NCI-H2081 (cell line): ENCODE measurements at places on chromosomes 1 and 21.

DNA sequence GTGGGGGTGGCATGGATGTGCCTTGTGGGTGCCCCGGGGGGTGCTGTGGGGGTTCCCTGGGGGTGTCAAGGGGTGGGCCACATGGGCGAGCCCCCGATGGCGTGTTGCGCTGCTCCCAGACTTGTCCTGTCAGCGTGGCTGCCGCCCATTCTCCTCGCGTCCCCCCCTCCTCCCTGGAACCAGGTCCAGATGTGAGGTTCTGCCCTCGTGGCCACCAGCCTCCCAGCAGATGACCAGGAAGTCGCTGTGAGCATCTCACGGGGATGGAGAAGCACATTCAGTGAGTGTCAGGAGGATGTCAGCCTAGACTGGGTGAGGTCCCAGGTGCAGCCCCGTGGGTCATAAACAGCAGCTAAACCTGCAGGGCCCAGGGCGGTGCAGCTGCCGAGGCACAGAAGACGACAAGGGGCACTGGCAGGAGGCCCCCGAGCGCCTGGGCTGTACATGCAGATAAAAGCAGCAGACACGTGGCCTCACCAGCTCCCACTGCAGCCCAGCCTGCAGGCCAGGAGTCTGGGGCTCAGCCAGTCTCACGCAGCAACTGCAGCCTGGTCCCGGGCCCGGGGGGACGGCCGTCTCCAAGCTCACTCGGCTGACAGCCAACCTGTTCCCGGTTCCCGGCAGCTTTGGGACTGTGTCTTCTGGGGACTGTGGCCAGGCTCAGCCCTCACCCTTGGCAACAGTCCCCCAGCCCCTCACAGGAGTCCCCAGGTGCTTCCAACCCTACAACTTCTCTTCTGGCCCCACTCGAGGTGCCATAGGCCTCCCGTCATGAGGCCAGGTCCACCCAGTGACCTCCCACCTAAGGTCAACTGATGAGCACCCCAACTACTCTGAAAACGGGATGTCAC is 17.5 kb upstream of the COL6A2 start:
- no peak for DNase-seq

DNA sequence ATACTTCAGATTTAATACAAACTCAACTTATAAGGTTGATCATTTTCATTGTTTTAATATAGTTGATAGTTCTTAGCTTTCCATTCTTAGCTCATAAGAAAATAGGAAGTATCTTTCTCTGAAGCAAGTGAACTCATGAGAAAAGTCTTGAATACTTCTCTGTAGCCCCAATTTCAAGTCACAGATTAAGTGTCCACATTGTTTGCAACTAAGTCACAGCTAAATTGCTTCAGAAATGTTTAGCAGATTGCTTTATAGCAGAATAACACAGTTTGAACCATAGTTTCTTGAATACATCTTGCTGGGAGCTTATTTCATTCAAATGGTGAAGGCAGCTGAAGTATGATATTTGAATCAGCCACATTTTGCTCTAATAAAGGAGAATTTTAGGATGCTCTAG is 10.6 kb upstream of the PKN2 start:
- DNase-seq, result no peak

GRCh38 chr1:36172017-36172747 is 16.2 kb downstream of the MAP7D1 start:
- DNase-seq, result no peak

- no peak for DNase-seq
Observed at GRCh38 chr1:31900790-31901189, 37.4 kb downstream of the PTP4A2 start.

GRCh38 chr1:175887521-175887920 is 144.1 kb upstream of the TNR start:
- no peak for DNase-seq

- DNase-seq, result no peak
Observed at GRCh38 chr1:25738499-25738898, 61.5 kb upstream of the SELENON start.

- DNase-seq, result no peak
Observed at GRCh38 chr21:20943561-20943997, 54.6 kb upstream of the NCAM2 start.

DNA sequence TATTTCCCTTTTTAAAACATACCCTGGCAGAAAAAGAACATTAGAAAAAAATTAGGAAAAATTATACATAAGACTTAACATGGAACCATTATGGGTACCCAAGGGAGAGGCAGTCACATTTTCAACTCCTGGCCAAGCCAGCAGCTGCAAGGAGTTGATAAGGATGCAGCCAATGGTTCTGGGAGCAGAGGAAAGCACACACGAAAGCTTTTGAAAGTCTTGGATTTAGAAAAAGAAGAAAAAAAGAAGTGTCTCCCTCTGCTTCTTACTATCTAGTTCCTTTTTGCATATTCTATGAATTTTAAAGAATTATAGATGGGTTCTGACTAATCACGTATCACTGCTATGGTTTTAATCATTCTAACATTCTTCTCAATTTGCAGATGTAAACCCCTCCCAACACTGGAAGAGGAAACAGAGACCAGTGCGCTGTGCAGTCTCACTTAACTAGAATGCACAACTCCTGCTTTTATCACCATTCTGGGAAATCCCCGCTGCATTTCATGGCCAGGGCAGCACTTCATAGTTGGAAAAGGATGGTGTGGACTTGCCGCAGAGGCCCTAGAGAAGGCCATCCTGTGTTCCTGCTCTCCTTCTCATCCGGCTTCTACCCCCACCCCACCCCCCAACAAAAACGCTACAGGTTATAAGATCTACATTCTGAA is 2.7 kb upstream of the CD58 start:
- DNase-seq, result no peak

- DNase-seq, result peak; percentile 7
Observed at GRCh38 chr1:107776900-107777663, 187.9 kb downstream of the VAV3 start.

DNA sequence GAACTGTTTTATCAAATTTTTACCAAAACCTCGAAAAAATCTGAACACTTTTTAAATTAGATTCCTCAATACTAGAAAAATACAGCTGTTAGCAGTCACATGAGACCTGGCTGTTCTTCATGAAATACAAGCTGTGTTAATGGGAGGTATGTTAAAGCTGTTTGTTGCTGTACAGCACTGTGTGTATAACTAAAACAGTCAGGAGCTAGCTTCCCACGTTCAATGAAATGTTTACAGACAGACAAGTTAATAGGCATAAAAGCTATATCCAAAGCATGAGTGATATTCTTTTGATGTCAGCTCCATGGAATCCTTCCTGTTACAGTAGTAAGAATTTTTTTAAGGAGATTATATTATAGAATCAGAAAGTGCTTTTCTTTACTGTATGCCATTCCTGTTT is 223.2 kb upstream of the FOXD3 start:
- peak; percentile 1 for DNase-seq

DNA sequence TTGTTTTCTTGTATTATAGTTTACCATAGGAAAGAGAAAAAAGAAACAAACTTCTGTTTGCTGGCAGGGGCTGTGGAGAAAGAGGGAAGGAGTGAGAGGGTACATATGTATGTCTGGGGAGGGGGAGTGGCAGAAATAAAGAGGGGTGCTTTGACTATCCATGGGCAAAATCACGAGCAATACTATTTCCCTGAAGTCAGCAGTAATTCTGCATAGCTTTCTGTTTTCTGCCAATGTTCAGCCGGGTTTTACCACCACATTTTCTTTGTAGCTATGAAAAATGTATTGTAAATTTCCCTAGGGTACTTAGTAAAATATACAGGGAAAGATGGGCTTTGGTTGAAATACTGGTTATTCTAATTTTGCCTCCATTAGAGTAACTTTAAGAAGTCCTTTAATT is 45.2 kb upstream of the PGD start:
- no peak for DNase-seq

DNA sequence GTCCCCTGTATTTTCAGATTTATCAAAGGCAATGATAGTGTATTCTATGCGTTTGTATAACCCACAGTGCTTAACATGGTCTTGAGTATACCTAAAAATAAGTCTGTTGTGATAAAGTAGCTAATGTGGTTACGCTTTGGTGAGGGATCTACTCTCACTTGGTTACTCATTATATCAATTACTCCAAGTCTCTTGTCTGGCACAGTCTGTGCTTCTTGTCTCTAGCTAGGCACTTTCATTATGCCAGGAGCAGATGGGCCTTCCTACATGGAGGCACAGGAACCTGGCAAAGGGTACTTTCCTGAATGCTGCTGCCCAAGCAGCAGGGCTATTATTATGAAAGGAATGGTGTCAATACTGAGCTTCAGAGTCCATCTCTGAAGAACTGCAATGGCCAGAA is 4.2 kb upstream of the PTPN22 start:
- no peak for DNase-seq

DNA sequence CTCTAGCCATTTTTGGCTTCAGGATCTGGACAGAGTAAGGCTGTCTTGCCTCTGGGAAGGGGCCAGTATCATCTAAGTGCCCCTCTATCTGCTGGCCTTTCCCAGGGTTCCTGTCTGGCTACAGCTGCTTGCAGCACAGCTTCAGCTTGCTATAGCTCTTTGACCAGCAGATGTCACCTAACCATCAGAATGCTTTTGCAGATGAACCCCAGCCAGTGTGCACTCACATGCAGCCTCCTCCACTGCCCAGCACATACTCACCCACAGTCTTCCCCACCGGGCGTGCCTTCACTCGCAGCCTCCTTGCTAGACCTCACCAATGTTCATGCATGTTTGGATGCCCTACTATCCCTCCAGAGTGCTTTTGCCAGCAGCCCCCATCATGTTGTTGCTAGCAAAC is 769.0 kb downstream of the BRINP3 start:
- DNase-seq, result peak; percentile 22

DNA sequence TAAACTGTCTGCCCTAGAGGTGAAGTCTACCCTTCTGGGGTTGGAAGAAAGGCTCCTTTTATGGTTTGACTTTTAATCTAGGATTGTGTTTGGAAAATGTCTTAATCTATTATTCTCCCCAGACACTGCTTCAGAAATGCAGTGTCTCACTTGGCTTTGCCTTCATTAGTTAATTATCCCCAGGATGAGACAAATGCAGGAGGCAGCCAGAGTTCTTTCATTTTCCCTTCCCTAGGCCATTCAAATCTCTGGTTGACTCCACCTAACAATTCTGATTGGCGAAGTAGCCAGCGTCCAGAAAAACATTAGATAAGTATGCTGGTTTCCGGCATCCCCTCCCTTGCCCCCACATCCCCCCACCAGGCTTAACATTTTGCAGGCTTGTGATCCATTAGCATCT is 325.8 kb upstream of the PBX1 start:
- no peak for DNase-seq

DNA sequence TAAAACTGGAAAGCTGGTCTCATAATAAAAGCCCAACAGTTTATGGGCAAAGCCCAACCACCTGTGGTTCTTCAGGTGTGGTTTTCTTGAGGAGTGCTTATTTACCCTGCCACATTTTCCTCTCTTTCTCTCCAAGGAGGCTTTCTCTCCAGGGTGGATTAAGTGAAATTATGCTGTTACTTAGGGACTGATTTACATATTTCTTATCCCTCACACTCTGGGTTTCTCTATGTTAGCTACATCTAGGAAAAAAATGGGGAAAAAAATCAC is 4.8 kb downstream of the TBX19 start:
- DNase-seq, result no peak

DNA sequence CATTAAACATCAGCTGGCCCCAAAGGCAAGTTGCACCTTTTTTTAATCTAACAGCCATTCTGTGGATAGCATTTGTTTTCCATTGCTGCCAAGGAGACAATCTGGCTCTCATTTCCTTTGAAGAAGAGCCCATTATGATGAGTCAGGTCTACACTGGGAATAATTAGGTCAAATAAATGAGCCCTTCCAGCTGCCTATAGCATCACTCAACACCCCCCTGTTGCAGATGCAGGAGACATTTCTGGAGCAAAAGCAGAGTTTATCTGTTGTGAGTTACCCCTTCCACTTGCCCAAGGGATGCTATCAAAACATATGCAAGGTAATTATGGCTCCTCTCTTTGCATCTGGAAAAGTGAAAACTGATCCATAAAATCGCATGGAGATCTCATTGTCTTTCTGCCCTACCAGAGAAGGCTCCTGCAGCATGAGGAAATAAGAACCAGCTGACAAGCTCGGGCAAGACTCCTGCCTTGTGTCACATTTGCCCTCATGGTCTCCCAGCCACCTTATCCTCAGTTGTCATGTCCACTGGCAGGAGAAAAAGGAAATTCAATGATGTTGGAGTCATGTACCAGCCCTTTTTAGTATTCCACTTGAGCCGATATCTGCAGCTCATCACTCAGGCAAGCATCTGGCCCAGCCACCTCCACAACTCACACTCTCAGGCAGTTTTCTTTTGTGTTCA is 135.9 kb downstream of the SLC30A10 start:
- peak; percentile 36 for DNase-seq

- no peak for DNase-seq
Observed at GRCh38 chr1:205675247-205675646, 5.1 kb downstream of the SLC45A3 start.

DNA sequence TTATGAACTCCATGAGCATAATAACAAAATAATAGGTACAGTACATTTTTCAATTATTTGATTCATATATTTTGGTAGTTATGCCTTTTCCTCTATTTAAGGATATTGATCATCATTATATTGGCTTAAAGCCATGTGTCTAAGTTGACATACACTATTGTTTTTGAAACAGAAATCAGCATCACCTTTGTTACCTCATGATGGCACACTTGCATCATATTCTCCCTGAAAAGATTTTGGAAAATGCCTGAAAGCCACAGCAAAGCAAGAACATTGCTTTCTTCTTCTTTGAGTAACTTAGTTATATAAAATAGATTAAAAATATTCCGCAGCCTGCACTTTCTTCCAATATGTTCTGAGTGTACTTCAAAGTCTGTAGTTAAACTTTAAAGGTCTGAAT is 33.3 kb downstream of the TMPRSS15 start:
- no peak for DNase-seq

DNA sequence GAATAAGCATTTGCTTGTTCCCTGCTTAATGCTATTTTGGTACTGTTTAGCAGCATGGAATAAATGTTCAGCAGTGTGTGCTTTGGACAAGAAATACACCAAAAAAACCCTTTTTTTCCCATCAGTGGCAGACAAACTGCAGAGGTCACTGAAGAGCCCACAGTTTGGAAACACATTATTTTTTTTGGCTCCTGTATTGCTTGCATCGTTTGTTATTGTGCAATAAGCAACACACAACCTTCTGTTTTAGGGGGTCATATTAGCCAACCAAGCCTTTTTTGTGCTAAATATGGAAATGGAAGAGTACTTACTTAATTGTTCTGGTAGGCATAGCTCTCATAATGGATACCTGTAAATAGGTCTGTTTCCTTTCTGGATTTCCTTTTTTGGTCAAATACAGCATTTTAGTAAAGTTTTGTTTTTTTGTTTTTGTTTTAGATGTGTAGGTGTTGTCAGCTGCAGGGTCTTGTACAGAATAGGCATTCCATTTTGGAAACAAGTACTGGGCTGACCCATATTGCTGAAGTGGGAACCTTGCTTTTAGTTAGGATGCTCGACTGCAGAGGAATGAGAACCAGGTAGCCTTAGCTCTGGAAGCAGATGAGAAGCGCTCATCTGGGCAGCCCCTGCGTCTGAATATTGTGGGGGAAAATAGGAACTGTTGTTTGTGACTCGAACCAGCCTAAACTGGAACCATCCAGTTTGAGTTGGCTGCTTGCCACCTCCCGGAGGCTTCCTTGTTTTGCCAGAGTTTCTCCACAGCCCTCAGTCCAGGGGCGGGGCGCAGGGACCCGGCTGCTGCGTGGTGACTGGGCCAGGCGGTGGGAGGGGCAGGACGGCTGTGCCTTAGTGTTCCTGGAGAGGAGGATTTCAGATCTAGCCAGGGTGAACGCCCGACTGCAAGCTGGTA is 38.4 kb downstream of the SPEN start:
- DNase-seq, result peak; percentile 84

GRCh38 chr1:80164150-80164549 is 1157.6 kb upstream of the ADGRL4 start:
- DNase-seq, result no peak

- no peak for DNase-seq
Observed at GRCh38 chr1:211261229-211261628, 2.1 kb downstream of the RCOR3 start.
